ENCODE measurements at places on chromosomes 5 and 9. TPM values are rescaled to one million over a fixed set of nuclear protein-coding genes. Genes with fewer than 3 reads are reported as not detected.

DNA sequence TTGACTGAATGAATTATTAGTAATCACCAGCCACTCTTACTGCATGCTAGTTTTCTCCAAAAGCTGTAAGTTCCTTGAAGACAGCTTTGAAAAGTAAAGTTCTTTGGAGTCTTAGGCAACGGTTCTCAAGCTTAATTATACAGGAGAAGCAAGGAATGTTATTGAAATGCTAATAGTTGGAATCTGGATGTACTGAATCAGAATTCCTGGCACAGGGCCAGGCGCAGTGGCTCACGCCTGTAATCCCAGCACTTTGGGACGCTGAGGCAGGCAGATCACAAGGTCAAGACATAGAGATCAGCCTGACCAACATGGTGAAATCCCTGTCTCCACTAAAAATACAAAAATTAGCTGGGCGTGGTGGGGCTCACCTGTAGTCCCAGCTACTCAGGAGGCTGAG is 33.4 kb downstream of the GRIA1 start:
- DNase-seq = no peak

The GDNF gene
- total RNA-seq = 0.58 TPM

The EMB gene
- 46.1 TPM for total RNA-seq

- DNase-seq = no peak
These were observed 86.8 kb upstream of the HSPA9 start for GRCh38 chr5:138661991-138662434.

The C8G gene
- total RNA-seq = 1.6 TPM

The SMIM33 gene
- total RNA-seq = not detected
